Natural killer cell treated with Interleukin-12 subunit alpha and Interleukin-12 subunit beta and Interleukin-15 and Interleukin-18, amount 100 ng/mL, for 72 hours (primary cell): ENCODE measurements at places on chromosomes 2 and 18. TPM values are rescaled to one million over a fixed set of nuclear protein-coding genes. Genes with fewer than 3 reads are reported as not detected.

DNA sequence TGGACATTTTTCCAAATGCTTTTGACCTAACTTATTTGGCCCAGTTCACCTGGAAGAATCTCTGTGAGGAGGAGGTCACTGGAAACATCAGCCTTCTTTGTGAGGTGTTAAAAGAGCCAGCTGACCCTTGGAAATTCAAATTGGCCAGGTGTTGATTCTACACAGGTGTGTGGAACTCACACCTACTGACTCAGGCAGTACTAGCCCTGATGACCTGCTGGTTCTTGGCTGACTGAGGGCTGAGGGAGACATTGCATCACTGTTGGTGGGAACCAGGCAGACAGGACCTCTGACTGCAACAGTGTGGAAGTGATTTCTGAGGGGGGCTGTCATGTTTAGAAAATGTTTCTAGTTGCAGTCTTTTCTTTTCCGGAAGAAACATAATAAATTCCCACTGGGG lies 242.2 kb upstream of the LRRTM1 start:
- no peaks in the 10 kb centered on the region for H3K4me1 ChIP-seq
- no peak for DNase-seq
- no peaks in the 10 kb centered on the region for H3K27me3 ChIP-seq
- H3K27ac ChIP-seq: no peak overlapping the region
- H3K36me3 ChIP-seq: peaks cover 4% of the 10 kb centered on the region

- no peak overlapping the region for H3K4me3 ChIP-seq
- no peak overlapping the region for H3K27ac ChIP-seq
- no peaks in the 10 kb centered on the region for H3K36me3 ChIP-seq
Observed at GRCh38 chr2:142758973-142759372, 118.5 kb upstream of the KYNU start.

DNA sequence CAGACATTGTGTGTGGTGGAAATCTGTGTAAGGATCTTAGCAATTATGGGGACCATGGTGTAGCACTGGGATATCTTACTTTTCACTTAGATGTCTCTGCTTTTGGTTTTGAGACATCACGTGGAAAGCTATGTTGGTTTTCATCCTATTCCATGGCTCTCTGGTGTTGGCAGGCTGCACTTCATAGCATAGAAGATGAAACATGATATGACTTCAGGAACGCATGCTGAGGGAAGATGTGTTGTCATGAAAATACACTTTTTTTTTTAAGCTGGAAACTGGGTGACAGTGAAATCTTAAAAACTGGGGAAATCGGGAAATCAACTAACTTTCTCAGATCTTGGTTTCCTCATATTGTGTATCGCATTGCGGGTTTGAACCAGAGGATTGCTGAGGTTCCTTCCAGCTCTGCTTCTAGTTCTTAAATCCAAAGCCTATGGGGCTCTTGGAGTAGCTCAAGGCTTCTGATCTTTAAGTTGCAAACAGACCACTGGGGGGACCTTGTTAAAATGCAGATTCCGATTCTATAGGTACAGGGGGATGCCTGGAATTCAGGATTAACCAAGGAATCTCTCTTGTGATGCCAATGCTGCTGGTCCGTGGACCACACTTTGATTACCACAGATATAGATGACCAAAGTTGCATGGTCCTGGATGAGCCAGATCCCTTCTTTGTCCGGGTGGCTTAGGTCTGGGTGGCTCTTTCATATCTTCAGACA lies 160.7 kb downstream of the SH3RF3 start:
- H3K4me3 ChIP-seq: no peak overlapping the region
- no peak for DNase-seq
- H3K4me1 ChIP-seq: no peaks in the 10 kb centered on the region
- no peaks in the 10 kb centered on the region for H3K36me3 ChIP-seq
- H3K27ac ChIP-seq: no peak overlapping the region

CMPK2 gene
- 5.7 TPM for total RNA-seq

VSNL1 gene
- not detected for total RNA-seq

DYNAP gene
- not detected for total RNA-seq

GRCh38 chr2:2472881-2473280 lies 141.8 kb upstream of the MYT1L start:
- H3K27me3 ChIP-seq: no peaks in the 10 kb centered on the region
- DNase-seq: no peak
- H3K4me3 ChIP-seq: no peak overlapping the region
- no peaks in the 10 kb centered on the region for H3K4me1 ChIP-seq

DNA sequence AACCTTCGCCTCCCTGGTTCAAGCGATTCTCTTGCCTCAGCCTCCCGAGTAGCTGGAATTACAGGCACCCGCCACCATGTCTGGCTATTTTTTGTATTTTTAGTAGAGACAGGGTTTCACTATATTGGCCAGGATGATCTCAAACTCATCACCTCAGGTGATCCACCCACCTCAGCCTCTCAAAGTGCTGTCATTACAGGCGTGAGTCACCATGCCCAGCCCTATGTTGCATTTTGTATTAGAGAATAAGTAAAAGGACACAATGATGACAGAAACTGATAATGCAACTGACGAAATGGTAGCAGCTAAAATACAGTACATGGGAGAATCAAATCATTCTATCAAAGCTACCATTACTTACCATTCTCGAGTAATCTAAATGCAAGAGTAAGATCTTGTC lies 276.7 kb downstream of the DSEL start:
- H3K4me1 ChIP-seq: peaks cover 14% of the 10 kb centered on the region
- H3K27me3 ChIP-seq: no peaks in the 10 kb centered on the region
- DNase-seq: no peak
- no peak overlapping the region for H3K27ac ChIP-seq
- H3K36me3 ChIP-seq: no peaks in the 10 kb centered on the region

DNA sequence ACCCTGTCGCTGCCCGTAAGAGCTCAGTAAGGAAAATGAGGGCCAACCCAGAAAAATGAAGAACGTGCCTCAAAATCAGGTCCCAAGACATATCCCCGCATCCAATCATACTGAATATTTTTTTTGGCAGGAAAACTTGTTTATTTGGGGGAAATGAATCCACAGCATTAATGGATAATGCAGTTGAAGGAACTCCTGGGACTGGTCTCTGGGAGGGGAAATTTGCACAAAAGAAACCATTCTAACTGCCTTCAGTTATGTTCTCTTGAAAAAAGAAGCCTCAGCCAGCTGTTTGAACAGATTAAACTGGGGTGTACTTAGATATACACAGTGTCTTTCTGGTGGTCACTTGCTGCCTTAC lies 61.3 kb downstream of the SPRED2 start:
- H3K27me3 ChIP-seq: no peaks in the 10 kb centered on the region
- no peak for DNase-seq
- no peak overlapping the region for H3K27ac ChIP-seq
